RWPE2 (cell line): ENCODE measurements at places on chromosomes 7 and 10.
A peak's percentile ranks its signal among the peaks of the same experiment; 100 is the strongest.

DNA sequence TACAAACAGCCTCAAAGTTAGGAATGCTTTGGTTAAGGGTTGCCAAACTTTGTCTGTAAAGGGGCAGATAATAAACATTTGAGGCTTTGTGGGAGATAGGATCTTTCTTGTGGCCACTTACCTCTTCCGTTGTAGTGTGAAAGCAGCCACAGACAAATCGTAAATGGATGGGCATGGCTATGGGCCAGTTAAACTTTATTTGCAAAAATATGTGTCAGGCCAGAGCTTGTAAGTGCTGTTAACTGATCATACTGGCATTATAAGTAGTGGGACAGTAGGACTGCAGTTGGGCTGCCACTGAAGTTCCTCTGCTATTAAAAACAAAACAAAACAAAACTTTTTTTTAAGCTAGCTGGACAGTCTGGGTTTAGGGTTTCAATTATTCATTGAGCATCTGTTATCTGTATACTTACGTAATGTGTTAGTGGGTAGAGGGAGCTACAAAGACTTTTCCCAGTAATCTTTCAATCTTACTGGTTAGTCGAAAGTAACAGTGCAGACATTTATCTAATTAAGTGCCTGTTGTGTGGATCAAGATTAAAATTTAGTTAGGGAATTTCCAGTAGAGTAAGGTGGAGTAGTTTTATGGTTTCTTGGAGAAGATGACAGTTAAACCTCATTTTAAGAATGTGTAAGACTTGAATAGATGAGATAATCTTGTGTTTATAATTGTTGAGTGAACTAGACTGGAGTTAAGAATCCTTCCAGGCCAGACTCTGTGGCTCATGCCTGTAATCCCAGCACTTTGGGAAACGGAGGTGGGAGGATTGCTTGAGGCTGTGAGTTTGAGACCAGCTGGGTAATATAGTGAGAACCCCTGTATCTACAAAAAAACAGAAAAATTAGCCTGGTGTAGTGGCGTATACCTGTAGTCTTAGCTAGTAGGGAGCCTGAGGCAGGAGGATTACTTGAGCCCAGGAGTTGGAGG, 100.1 kb downstream of the BTRC start:
- no peak for DNase-seq

- DNase-seq = peak; percentile 77
These were observed 12.4 kb upstream of the HUS1 start for GRCh38 chr7:47991741-47992311.

GRCh38 chr7:159084069-159084801, 60.4 kb downstream of the VIPR2 start:
- DNase-seq = peak; percentile 36

DNA sequence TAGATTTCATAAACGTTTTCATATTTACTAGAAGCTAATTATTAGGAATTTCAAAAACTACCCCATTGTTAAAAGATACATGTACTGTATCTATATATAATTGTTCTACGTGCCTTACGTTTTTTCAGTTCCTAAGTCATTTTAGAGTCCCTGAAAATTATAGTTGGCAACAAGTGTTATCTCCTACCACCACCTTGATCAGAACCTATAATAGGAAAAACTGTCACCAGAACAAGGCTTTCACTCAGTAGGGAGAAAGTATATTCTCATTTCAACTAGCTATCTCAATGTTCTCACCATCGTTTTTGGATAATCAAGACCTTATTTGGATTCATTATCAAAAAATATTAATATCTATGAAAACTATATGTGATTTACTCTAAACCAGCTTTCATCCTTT, 107.7 kb downstream of the CPEB3 start:
- DNase-seq = no peak

- DNase-seq = no peak
These were observed 17.8 kb upstream of the CCNJ start for GRCh38 chr10:96025566-96025965.

DNA sequence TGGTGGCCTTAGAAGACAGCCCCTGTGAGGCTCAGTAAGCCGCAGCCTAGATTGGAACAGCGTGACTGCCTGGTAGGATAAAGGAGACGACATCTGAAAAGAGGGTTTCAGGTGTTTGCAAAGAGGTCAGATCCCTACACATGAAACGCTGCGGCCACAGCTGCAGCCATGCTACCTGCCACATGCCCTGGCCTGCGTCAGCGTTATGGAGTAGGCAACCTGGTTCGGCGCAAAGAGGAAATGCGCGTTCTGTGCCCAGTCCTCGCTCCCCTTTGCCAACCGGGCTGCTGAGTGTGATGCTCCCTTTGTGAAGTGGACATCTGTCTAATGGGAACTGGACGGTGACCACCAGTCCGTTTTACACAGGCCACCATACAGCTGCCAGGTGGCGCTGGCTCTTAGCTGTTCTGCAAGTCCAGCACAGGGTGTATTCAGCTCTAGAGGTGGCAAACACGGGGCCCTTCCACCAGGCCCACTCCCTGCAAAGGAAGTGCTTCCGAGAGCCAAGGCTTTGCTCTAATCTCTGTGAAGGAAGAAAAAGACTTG, 160.3 kb downstream of the CELF2 start:
- DNase-seq = no peak

DNA sequence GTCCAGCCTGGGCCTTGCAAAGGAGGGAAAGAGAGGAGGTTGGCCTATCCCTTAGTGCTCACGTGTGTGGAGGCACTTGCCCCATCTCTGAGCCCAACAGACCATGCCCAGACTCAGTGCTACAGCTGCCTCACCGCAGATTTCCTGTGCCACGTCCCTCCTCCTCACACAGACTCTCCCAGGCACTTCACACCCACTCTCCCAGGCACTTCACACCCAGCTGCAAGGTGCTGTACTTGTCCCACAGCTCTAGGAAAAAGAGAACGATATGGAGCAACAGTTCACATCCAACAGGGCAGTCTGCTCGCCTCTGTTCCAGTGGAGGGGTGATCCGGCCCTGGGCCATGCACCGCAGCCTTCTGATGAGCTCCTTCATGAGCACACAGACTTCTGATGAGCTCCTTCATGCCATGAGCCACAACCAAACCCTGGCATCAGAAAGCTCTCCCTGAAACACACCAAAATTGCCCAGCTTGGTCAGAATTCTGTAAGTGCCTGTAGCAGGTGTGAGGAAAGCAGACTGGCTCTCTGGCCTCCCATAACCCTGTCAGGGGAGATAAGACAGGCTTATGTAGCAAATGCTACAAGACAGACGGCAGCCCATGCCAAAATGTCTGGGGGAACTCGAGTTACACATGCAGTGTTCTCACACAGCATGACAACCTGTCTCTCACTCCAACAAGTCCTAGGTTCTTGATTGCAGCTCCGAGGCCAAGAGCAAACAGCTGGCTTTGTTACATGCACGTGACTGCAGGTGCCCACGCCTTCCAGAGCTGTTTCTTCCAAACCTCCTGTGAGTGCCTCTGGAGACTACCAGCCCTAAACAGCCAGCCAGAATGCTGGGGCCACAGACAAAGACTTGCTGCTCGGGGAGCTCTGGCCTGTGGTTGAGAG, 348.5 kb downstream of the GRID1 start:
- DNase-seq = no peak

- no peak for DNase-seq
These were observed 828 bp upstream of the MALSU1 start for GRCh38 chr7:23298141-23298881.

- DNase-seq = no peak
These were observed 62.7 kb downstream of the ENTPD1 start for GRCh38 chr10:95818668-95819067.

DNA sequence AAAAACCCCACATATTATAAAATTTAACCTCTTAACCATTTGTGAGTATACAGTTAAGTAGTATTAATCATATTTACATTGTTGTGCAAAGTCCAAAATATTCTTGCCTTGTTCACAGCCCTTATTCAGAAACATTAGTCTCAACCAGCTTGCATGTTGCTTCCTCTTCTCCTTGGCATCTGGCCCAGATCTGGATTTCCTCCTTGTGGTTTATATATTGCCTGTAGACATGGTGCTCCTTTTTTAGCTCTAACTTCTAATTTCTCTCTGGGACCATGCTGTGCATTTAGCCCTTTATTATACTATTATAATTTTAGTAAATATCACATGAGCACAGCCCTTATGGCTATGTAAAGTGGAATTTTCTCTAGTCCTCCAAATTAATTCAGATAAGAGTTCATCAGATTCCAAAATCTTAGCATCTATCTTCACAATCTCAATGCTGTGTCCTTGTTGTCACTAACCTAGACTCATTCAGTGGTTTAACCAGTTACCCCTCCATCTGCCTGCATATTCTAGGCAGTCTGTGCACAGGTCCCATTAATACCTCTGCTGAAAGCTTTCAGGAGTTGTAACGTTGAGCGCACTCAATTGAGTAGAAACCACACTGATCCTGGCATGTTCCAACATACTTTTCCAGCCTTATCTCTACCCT, 7.9 kb downstream of the CPED1 start:
- peak; percentile 73 for DNase-seq

GRCh38 chr10:4296161-4296560, 511.2 kb upstream of the KLF6 start:
- DNase-seq = no peak

DNA sequence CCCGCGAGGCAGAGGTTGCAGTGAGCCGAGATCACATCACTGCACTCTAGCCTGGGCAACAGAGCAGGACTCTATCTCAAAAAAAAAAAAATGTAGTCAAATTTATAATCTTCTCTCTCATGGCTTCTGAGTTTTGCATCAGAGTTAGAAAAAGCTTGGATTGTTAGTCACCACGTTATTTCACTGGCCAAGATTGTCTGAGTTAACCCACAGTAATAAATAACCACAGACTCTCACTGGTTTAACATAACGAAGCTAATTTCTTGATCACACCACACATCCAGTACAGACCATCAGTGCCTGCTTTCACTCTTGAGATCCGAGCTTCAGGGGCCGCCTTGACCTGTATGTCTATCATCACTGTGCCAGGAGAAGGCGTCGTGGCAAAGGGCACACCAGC, 116.8 kb upstream of the JCAD start:
- DNase-seq = no peak

- DNase-seq = no peak
These were observed 180.6 kb upstream of the CHRM2 start for GRCh38 chr7:136687693-136688322.

DNA sequence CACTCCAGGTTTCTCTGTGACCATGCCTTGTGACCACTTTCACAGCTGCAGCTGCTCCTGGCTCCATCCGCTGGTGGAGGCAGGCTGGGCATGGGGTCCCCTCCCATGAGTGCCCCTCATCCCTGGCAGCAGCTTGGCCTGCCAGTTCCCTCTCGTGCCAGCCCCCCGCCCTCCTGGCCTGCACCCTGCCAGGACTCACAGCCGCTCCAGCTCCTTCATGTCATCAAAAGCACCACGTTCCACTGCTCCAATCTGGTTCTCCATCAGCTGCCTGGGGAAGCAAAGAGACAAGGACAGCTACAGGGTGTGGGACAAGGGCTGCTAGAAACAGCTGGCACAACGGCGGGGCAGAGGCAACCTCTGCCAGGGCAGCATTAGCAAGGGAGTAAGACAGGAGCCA, 22.6 kb downstream of the SLIT1 start:
- no peak for DNase-seq

DNA sequence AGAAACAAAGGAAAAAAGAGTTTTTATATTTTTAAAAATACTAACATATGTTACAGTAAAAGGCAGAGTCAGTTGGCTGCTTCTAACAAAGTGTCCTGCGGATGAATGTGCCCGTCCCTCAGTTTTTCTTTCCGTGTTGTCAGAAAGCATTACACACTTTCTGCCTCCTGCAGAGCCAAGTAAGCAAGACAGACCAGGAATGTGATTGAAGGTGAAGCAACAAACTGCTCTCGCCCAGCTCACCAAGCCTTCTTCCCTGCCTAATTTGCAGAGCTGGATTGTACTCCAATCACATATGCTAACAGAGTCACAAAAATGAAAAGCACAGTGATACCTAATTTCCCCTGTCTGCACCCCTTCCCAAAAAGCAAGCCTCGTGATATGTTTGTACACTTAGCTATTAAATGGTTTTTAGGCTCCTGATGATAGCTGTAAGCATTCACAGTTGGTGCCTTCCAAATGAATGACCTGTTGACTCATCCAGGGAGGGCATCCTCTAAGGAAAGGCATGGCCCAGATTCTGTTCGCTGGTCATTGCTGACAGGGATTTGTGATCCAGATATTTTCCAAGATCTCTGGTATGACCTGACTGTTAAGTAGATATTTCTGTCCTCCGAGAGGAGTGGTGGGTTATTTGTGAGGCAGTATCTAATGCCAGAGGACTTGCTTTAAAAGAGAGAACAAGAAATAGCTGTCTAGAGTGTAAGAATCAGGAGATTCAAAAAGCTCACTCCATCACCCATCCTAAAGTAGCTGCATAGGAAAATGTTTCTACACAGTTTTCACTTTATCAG, 187.3 kb upstream of the PLXDC2 start:
- DNase-seq = no peak
